Activated CD4-positive, alpha-beta T cell treated with anti-CD3 and anti-CD28 coated beads, Interleukin-2, amount 10 ng/mL, durations not matched to agents 7 days and 5 days (primary cell): ENCODE measurements at places on chromosomes 7 and 10. TPM values are rescaled to one million over a fixed set of nuclear protein-coding genes. Genes with fewer than 3 reads are reported as not detected.

Gene AZGP1
- not detected for total RNA-seq

DNA sequence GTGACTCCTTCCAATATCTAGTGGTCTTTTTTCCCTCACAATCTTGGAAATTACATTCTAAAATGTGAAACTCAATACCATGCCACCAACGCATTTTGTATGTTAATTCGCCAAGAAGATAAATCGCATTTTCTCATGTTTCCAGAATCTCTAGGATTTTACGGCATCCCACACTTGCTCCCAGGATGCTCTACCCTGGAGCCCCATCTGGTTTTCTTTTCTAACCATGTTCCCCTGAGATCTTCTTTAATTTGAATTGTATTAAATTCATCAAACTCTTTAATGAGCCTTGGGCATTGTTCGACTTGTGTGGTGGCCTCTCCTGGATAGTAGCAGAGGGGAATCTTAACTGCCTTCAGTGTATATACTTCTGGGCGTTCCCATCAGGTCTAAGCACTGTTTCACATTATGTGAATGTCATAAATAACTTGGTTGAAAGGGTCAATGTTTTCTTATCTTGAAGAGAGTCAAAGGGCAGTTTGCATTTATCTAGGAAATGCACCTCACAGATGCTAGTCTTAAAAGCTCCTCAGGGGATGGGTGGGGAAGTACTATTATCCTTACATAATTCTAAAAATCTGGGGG lies 169.1 kb upstream of the MEOX2 start:
- no peak for DNase-seq

DNA sequence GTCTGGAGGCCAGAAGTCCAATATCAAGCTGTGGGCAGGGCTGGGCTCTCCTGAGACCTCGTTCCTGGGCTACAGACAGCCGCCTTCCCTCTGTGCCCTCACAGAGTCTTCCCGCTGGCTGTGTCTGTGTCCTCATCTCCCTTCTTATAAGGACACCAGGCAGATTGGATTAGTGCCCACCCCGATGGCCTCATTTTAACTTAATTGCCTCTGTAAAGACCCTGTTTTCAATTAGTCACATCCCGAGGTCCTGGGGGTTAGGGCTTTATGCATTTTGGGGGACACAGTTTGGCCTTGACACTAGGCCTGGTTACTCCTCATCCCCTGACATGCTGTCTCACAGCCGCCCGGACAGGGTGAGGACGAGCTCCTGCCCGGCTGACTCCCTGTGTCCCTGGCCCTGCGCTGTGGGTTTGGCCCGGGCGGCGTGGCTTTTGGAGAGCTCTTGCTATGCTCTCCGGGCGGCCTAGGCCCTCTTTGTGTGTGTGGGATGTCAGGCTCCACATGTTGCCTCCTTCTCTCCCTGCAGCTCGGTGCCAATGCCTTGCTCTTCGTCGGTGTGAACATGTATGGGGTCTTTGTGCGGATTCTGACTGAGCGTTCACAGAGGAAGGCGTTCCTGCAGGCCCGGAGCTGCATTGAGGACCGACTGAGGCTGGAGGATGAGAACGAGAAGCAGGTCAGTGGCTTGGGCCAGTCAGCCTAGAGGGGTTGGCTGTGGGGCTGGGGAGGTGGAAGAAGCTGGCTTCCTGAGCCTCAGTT lies 18.2 kb downstream of the ADCY1 start:
- DNase-seq = no peak

Gene MYO3A
- total RNA-seq = not detected

- DNase-seq = peak; percentile 15
Measured at GRCh38 chr10:13658264-13658663, 71.5 kb downstream of the PRPF18 start.

Gene IDE
- 29.0 TPM for total RNA-seq

DNA sequence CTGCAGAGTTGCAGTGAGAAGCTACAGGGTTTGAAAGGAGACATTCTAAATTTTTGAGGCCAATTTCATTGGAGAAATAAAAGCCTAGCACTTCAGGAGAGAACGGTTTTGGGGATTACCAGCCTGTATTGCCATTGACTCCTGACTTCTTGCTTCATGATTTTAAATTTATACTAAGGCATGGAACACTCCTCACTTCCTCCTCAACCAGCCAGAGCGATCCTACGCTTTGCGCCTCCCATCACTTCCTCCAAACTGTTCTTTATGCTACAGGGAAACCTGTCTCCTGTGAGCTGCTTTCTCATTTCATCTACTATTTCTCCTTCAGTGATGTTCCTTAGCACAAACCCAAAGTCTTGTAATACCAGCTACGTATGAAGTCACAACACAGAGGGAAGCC lies 495.1 kb downstream of the SUGCT start:
- no peak for DNase-seq

Gene MOGAT3
- not detected for total RNA-seq

DNA sequence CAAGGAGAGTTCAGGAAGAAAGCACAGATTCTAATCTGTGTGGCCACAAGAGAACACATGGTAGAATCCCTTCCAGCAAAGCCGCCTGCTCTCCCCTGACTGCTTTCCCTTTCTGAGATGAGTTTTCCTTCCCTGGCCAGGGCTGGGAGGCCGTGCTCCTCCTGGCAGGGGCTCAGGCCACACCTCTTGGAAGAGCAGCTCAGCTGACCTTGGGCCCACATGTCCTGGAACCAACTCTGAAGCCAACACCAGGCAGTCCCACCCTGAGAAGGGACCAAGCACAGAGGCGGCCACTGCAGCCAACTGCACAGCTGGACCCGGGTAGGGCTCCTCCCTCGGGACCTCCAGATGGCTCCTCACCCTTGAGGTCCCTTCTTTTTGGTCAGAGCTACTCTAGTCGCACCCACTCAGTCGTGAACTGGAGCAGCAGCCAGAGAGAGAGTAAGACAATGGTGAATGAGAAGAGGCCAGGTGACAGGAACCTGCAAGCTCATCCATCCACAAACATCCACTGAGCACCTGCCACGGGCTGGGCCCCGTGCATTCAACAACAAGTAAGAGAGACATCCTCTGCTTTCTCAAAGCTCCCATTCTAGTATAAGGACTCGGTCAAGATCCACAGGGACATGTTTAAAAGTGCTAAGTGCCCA lies 40.3 kb downstream of the FAM53B start:
- DNase-seq = no peak
